GM12865 (cell line): ENCODE measurements at places on chromosomes 7 and 10.

- no peak for DNase-seq
These were observed 32.2 kb upstream of the UTF1 start for GRCh38 chr10:133197786-133198185.

GRCh38 chr10:122558452-122558851 is 2.1 kb upstream of the DMBT1 start:
- DNase-seq = no peak

DNA sequence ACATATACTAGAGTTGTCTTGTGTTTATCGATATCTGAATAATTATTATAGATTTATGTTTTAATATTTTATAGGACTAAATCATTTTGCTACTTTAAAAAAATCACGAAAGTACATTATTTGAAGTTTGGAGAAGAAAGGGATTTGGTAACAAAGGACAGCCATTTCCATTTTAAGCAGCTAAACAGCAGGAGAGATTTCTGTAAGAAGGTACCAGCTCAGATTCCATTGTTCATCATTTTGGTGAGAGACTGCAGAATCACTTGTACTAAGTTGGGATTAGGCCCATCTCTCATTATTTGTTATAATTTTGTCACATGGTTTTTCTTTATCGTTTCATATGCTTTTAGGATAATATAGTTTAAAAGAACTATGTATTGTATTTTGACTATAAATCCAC is 46.7 kb downstream of the PALS2 start:
- DNase-seq = no peak

- DNase-seq = peak; percentile 18
These were observed 104.1 kb downstream of the LHPP start for GRCh38 chr10:124565565-124566221.

GRCh38 chr10:30464675-30465074 is 30.7 kb downstream of the MAP3K8 start:
- no peak for DNase-seq

DNA sequence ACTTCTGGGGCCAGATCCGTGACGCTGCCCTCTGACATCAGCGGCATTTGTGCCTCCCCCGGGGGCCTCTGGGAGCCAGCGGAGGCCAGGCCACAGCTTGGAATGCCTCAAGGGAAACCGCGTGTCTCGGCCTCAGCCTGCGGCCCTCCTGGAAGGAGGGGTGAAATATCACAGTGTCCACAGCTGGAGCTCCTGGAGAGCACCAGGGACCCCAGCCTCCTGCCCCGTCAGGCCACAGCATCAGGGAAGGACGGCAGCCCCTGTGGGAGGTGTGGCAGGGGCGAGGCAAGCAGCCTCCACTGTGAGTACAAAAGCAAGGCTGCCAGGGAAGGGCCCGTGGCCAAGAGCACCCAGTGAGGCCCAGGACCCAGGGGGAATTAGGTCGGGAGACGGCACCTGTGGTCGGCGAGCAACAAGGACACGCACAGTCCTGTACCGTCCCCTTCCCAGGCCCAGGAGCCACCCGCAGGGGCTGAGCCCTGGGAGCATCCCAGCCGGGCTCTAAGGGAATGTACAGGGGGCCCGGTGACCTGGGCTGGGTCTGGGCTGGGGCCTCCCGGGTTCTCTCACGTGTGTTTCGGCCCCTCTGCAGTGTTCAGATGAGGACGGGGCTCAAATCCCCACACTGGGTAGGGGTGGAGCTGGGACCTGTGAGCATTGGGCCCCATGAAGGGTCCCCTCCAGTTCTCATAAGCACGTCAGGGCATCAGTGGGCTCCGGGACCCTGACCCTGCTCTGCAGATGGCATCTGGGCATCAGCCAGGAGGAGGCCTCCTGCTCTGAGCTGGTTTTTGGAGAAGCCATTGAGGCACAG is 18.7 kb upstream of the KNDC1 start:
- DNase-seq = no peak

- peak; percentile 68 for DNase-seq
These were observed 566 bp downstream of the ZNF789 start for GRCh38 chr7:99473315-99473596.

- DNase-seq = peak; percentile 9
These were observed 766 bp downstream of the BAMBI start for GRCh38 chr10:28677888-28678686.

- DNase-seq = peak; percentile 97
These were observed 766 bp upstream of the EIF3B start for GRCh38 chr7:2353936-2354185.

DNA sequence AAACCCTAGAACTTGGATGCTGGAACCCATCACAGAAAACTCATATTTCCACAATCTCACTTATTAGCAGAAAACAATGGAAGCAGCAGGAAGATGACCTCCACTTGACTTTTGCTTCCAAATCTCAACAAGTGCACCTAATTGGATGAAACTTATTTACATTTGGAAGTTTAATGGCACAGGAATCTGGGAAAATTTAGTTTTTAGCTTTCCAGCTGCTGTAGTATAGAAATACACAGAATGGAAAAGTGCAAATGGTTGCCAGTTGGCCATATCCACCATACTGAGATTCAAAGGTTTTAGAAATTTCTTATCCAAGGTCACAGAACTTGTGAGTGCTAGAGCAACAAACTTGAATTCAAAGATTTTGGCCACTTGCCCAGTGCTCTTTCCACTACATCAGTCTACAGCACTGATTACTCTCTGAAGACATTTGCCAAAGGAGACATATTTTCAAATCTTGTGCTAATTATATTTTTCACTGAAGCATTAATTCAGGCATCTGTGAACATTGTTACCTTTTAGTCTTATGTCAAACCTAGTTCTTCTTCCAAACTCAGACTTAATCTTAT is 9.3 kb upstream of the AHR start:
- no peak for DNase-seq

DNA sequence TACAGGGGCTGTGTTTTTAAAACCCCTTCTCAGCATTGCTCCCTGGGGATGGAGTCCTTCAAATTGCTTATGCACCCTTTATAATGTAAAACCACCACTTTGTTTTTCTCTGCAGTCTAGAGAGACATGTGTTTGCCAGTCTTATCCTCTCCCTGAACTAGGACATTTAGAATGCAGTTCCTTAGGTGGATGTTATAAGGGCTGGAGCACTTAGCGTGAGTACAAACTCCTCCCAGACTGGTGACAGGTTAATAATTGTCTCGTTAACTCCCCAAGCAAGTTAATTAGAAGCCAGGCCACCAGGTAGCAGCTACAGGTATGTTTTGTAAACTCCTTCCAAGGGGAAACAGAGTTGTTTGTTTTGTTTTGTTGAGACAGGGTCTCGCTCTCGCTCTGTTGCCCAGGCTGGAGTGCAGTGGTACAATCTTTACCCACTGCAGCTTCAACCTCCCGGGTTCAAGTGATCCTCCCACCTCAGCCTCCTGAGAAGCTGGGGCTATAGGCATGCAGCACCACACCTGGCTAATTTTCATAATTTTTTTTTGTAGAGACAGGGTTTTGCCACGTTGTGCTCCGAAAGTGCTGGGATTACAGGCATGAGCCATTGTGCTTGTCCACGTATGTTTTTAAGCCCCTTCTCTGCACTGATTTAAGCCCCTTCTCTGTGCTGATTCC is 100.2 kb downstream of the FAM107B start:
- DNase-seq = no peak

GRCh38 chr10:26543567-26544306 is 105.6 kb downstream of the APBB1IP start:
- peak; percentile 72 for DNase-seq

DNA sequence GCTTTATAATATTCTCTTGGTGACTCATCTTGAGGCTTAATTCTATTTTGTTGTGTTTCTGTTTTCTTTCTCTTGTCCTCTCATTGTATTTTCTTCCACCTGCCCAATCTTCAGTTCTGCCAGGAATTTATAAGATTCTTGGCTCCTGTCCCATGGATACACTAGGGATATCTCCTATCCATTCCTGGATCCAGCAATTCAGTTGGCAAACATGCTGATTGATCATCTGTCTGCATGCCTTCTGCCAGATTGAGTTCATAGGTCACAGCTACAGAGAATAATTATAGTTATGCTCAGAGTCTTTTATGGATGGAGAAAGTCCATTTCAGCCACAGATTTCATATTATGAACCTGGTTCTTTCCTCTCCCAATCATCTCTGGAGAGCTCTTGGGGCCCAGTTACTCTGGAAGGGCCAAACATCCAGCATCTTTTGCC is 140.4 kb upstream of the MAGI2 start:
- DNase-seq = no peak

- no peak for DNase-seq
These were observed 36.7 kb upstream of the EFCAB10 start for GRCh38 chr7:105618016-105618296.

DNA sequence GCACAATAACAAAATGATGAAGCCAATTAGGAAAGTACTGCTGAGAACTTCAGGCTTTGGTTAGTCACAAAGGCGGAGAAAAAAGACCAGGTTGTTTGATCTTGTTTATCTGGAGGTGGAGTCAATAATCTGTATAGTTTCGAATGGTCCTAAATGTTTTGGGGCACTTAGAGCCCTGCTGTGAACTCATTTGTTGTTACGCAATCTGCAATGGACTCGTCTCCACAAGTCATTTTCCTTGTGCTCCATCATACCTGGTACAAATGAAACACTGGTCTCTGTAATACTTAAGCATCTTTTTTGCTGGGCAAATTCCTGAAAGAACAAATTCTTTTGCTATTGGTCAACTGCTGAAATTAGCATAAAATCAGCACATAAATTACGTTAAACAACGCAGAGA is 430.5 kb downstream of the GATA3 start:
- no peak for DNase-seq

DNA sequence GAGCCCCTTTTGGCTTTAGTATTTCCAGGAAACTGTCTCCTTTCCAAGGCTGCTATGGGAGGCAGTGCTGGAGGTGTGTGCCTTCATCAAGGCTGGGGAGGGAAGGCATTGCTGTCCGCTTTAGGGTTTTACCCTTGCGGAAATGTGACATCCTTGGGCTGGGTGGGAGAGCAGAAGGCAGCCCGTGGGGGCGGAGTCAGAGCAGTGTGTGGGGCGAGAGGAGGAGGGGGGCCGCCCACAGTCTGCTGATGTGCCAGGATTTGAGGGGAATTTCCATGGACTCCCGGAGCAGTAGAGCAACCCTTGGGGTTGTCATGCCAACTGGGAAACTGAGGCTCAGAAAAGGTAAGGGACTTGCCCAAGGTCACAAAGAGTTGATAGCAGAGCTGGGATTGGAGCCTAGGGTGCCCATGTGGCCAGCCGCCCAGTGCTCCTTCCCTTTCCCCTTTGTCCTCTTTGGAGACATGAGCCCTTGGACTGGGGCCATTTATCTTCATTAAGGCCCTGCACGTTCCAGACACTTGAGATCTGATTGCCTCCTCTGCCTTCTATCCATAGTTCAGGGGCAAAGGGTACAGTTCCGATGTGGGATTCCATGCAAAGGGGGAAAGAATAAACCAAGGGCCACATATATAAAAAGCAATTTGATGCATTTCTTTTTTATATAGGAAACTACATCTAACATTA is 22.2 kb downstream of the TSPAN15 start:
- no peak for DNase-seq

GRCh38 chr10:124291001-124291701 is 127.6 kb downstream of the OAT start:
- no peak for DNase-seq
